ENCODE measurements at places on chromosomes 4 and X. TPM values are rescaled to one million over a fixed set of nuclear protein-coding genes. Genes with fewer than 3 reads are reported as not detected.

The XAGE1B gene
- total RNA-seq = not detected

The P2RY4 gene
- total RNA-seq = not detected

- no peak for DNase-seq
These were observed 1165.9 kb upstream of the TENM3 start for GRCh38 chr4:181077341-181077740.

DNA sequence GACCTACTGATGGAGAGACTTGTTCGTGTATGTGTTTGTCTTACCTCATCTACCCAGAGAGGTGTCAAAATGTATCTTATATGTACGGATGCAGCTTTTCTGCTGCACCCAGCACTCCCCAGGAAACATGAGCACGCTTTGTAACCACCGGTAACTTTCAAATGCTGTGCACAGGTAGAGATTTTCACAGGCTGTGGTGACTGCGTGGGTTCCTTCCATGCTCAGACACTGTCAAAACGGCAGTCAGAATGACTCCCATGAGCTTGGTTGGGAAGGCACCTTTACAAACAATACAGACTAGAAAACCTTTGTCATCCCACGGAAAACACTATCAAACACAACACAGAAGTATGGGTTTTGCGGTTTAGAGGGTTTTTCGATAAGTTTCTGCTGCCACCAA lies 28.2 kb downstream of the F11 start:
- DNase-seq = no peak

The WDR13 gene
- 36.9 TPM for total RNA-seq

DNA sequence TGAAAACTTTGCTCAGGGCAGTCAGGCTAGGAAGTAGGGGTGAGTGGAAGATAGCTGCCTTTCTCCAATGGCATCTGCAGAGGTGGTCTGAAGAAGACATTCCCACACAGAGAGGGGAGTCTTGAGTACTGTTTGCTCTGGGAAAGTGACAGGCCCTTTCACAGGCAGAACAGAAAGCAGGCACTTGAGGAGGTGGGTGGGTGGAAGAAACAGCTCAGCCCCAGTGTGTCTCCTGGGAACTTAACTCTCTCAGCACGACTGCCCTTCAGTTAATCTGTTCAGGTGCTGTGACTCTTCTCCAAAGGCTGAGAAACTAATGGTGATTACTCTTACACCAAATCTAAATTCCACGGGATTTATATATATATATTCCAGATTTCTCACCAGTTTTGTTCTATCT lies 28.3 kb downstream of the ENOPH1 start:
- no peak for DNase-seq

DNA sequence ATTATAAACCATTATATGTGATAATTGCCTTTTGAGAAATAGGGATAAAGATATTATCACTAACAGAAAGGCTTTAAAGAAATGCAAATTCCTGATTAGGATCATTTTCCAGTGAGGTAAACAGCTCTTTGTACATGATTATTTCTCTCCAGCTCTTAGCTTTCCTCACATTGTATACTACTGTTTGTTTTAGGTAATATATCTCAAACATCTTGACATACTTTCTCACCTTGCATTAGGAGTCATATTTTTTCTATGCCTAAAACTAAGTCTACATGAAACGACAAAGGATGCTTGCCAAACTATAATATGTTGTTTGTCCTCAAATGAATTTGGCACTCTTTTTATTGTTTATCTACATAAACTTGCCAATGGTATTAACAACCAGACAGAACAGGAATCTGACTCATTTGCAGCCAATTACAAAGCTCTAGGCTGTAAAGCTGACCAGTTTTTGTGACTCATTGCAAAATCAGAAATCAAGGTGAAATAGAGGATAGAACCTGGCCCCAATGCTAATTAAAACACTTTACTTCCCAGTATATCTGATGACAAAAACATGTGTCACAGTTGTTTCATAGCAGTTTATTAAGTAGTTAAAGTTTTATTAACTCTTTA lies 107.0 kb downstream of the IQCM start:
- no peak for DNase-seq
